CD4-positive, alpha-beta T cell treated with Interleukin-1 beta for 1 hour (primary cell): ENCODE measurements at places on chromosomes 5 and 9.

DNA sequence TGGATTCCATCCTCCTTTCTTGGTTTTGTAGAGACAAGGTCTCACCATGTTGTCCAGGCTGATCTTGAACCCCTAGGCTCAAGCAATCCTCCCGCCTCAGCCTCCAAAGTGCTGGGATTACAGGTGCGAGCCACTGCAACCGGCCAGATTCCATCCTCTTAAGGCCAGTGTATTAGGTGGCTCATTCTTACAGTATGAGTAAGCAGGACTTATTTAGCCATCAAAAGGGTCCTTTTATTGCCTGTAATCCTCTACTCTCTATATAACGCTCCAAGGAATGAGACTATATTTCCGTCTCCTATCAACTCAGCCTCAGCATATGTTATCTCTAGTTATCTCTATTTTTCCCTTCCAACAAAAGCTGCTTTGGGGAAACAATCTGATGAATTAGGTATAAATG lies 3.0 kb upstream of the ERBIN start:
- DNase-seq, result no peak

- no peak for DNase-seq
Measured at GRCh38 chr9:38026840-38027527, 42.0 kb downstream of the SHB start.

DNA sequence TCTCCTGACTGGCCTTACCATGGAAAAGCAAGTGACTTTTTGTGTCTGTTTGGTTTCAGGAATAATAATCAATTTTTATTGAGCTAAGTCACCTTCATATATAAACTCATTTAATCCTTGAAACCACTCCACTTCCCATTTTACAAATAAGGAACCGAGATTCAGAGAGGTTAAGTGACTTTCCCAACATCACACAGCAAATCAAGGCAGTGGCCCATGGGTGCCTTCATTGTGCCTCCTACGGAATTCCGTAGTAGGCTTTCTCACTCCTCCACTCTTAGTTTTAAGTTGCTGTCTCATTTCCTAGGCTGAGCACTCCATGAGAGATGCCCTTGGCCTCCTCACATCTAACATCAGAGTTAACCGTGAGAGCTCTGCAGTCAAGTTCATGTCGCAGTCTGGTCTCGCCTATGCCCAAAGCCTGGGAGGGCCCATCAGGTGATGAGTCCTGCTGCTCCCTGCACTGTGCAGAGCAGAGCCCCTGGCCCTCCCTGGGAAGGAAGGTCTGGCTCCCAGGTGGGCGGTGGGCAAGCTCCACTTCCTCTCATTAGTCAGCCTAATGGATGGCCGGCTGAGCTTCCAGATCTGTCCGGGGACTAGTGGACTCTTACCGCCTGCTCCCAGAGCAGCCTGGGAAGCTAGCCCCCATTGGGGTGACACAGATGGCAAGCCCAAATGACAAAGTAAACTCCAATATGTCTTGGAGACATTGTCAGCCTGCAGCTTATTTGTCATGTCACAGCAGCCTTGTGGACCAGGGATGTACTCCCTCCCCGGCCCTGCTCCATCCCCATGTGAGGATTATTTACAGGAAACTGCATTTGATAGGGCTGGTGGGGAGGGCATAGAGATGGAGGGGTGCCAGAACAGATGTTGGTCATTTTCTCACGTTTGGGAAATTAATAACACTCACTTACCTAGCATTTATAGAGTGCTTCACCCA lies 123.4 kb downstream of the MVB12B start:
- DNase-seq, result no peak

DNA sequence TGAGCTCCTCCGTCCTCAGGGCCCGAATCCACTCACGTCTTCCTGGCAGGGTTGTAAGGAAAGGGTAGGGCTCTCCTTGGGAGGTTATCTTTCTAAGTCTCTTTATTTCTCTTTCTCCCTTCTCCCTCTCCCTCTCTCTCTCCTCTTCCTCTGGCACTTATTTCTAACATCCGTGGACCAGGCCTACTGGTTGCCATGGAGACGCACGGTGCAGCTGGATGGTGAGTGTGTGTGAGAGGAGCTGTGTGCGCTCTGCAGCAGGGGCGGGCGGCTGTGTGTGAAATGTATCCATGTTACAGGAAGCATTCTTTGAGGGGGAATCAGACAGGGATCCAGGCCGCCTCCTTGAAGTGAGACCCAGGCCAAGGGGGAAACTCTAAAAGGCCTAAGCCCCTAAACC lies 32.2 kb downstream of the PCDH1 start:
- no peak for DNase-seq

- DNase-seq, result no peak
Measured at GRCh38 chr9:69898714-69899209, 78.1 kb downstream of the CFAP95 start.

DNA sequence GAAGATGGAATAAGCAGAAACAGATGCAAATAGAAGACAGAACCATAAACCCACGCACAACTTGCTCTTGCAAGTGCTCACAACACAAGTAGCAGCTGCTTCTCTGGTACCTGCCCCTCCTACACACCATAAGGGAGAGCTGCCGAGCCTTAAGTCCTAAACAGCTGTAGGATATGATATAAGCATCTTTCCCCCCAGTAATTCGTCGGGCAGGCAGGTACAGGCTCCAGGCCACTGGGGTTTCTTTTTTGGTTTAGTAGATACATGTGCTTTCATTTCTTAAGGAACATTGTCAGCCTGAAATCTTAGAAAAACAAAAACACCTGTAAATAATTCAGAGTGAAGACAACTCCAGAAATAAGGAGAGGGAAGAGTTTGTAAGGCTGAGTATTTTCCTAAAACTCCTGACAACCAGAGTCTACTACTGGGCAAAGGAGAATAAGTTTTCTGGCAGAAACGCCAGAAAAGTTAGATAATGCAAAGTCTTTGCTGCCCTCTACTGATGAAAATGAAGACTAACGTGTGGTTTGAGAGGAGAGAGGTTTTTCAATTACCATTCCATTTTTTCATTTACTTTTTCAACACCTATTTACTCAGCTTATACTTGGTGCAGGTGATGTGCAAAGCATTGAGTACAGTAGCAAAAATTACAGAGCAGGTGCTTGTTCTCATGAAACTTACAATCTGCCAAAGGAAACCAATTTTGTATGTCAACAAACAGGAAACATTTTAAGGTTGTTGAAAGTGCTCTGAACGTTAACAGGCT lies 20.1 kb upstream of the TCERG1 start:
- peak; percentile 35 for DNase-seq

DNA sequence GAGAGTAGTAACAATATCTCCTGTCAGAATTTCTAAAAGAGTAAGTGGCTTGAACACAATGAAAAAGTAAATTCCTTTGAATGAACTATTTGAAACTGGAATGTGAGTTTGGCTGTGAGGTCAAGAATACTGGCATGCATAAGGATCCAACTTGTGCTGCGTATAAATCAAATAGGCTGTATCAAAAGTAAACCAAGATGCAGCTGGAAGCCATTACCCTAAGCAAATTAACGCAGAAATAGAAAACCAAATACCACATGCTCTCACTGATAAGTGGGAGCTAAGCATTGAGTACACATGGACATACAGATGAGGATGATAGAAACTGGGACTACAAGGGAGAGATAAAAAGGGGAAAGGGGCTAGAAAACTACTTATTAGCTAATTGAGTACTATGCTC lies 24.0 kb upstream of the SRFBP1 start:
- DNase-seq, result no peak

DNA sequence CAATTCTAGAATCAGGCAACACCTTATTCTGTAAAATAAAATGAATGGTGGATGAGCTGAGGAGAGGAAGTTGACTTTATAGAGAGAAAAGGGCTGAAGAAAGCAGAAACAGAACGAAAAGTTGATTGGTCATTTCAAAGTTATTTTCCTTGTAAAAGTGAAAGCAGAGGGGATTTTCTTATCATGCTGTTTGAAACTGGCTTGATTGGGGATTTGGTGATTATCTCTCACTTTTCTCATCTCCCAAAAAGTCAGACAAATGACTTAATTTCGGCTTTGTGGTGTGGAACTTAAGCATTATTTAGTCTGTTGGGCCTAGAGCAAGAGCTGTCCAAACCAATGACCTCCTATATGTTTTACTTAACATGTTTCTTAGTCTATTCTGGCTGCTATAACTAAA lies 60.5 kb upstream of the ITGA2 start:
- DNase-seq, result no peak

DNA sequence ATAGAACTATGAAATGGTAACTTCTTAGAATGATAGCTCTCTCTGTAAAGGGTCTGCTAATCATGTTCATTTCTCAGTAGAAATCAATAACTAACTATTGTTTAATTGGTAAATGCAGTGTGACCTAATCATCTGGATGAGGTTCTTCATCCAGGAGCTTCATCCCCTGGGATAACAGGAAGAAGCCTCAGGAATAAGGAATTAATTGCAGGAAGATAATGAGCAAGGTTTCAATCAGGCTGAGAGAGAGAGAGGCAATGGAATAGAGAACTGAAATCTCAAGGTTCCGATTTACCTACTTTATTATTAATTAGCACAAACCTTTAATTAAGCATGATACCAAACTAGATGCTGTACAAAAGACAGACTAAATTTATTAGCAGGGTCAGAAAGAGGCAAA lies 499.7 kb downstream of the MAT2B start:
- no peak for DNase-seq

GRCh38 chr5:43663916-43664315 lies 60.9 kb downstream of the NNT start:
- DNase-seq, result no peak

DNA sequence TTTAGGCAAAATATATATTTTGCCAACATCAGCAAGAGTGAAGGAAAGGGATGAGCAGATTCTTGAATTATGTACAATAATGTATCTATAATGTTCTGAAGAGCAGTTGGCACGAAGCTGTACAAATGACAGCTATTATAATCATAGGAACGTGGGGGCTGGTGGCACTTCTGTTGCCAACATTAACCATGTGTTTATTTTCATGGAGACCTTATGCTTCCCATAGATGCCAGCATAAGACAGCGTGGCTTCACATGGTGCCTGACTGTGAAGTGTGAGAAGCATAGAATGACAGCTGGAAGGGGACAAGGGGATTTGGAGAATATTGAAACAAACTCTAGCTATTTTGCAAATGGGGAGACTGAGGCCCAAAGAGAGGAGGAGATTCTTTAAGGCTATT lies 52.6 kb upstream of the ATP10B start:
- DNase-seq, result no peak

- no peak for DNase-seq
Measured at GRCh38 chr5:1332461-1333001, 12.4 kb downstream of the CLPTM1L start.

DNA sequence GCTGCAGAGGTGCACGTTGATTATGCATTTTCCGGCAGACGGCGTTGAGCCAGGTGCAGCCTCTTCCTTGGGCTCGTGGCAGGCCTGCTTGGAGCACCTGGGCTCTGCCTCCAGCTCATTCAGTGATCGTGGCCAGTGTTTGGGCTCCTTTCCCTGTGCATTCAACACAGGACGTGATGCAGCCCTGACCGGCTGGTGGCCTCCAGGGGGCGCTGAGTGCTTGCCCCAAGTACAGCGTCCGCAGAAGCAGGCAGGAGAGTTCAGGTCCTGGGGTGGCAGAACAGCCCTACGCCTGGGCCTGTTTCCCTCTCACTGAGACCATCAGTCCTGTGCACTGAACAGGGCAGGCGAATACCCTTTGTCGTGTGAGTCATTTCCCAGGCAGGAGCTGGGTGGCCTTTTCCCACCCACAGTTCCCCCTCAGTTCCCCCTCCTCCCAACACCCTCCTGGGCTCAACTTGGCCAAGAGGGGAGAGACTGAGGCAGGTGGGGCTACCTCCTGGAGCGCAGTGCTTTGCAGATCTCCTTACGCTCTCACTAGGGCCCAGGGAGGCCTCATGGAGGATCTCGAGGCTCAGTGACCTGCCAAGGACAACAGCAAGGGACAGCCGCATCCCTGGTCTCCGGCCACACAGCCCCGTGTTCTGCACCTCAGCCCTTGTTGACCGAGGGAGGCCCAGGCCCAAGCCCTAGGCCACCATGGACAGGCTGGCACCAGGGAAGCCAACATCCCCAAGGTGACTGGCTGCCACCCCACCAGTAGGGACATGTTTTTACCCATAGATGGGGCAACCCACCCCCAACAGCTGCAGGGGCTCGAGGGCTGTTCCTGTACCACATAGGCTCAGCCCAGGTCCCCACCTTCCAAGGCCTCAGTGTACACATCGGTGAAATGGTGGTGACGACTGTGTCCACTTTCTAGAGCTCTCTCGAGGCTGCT lies 52.9 kb downstream of the LRSAM1 start:
- DNase-seq, result peak; percentile 81

GRCh38 chr5:130992621-130993020 lies 172.4 kb downstream of the HINT1 start:
- DNase-seq, result no peak

- no peak for DNase-seq
Measured at GRCh38 chr5:173707392-173707791, 90.9 kb upstream of the BOD1 start.

GRCh38 chr9:78213712-78214111 lies 22.2 kb upstream of the CEP78 start:
- DNase-seq, result peak; percentile 47

GRCh38 chr9:95175523-95175922 lies 142.0 kb downstream of the FANCC start:
- DNase-seq, result no peak

DNA sequence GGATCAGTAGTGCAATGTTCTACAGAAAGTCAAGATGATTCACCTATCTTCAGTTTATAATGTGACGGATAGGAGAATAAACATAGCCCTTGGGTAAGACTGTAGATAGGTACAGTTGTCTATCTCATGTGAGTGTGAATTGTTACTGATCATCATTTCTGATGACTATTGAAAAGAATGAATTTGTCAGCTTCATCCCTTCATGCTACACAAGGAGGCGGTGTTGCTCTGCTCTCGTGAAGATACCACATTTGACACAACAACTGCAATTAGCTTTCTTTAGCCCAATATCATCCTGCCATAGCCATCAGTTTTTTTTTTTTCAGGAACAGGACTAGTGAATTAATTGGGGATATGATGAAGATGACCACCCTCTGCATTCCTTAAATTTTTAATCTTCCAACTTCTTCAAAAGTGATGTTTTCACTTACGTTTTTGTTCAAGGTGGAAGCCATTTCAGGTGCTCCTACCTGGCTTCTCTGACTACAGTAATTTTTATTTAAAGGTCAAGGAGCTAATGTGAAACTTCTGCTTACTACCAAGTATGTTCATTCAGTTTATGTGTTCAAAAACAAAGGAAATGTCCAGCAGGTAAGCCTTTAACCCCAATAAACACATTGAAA lies 152.9 kb upstream of the MOCS2 start:
- no peak for DNase-seq

DNA sequence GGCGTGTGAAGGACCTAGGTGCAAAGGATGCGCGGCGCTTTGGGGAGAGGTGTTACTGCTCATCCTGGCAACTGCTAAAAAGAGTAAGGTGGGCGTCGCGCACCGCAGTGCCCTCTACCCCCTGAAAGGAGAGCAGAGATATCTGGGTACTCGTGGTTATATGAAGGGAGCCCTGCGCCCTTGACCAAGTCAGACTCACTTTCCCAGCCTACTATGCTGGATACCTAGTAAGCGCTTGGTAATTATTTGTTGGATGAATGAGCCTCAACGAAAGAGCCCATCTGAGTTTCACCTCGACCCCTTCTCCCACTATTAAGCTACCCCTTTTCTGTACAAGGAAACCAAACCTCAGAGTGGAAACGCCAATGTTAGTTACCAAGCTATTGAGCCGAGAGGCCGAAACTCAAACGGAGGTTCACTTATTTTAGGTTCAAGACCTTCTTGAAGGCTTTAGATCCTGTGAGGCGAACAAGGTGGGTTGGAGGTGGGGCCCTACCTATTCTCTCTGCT lies 8.0 kb downstream of the LHX6 start:
- no peak for DNase-seq

GRCh38 chr5:146560205-146560812 lies 44.3 kb upstream of the GPR151 start:
- no peak for DNase-seq
